HTR-8/SVneo (cell line): ENCODE measurements at places on chromosomes 16 and 17.

GRCh38 chr17:45951941-45952340 is 47.1 kb upstream of the STH start:
- DNase-seq, result no peak

DNA sequence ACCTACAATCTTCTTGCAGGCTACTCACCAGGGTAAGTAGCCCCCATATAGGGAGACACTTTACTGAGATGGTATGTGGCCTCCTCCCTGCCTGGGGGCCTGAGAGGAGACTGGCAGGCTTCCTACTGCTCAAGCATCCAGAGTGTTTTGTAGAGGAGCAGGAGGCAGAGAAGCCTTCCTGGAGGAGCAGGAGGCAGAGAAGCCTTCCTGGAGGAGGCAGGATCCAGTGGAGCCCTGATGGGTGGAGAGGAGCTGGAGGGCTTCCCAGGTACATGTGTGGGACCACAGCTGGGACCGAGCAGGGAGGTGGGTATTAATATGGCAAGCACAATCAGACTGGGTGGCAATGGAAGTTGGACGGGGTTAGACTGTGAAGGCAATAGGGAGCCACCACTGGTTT is 2.1 kb upstream of the ADGRG5 start:
- DNase-seq, result no peak

DNA sequence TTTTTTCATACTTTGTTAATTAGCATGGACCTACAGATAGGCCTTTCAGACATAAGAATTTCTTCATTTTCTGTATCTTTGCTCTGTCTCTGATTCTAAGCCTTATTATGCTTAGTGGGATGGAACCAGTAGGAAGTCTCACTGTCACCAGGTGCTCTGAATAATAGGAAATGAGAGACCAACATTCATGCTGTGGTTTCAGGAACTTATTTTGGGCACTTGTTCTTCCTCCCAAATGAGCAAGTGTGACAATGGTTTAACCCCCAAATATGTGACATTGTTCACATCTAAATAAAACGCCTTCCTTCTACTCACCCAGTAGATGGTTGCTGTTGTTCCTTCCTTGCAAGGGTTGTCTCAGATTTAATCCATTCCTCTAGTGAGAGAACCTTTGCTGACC is 100.2 kb downstream of the SYCE1L start:
- DNase-seq, result no peak

GRCh38 chr16:10362077-10362863 is 23.6 kb upstream of the ATF7IP2 start:
- DNase-seq, result no peak

DNA sequence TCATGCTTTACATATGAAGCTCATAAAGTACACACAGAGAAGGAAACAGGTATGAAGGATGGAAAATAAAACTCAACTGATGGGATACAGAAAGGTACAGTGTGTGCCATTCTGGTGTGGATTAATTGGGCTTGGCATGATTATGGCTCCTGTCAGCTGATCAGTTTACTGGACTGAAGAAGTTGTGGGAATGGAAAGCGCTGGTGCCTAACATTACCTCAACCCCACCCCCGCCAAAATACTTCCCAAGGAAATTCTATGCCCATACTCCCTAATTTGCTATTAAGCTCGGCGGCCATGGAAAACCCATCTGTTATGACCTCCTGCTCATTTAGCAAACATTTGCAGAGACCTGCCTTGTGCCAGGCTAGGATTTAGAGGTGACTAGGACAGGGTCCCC is 16.6 kb upstream of the PMFBP1 start:
- DNase-seq, result no peak

DNA sequence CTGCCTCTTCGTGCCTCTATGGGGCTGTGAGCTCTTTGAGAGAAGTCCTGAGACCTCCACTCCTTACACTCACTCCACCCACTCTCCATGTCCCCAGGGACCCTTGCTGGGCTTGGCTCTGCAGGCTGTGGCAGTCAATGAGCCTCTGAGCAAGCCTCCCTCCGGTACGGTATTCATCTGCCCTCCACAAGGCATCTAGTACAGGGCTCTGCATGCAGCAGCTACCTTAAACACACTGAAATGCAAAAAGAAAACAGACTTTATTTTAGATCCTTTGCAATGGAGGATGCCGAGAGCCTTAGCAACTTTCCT is 38.9 kb upstream of the SMPD3 start:
- no peak for DNase-seq

DNA sequence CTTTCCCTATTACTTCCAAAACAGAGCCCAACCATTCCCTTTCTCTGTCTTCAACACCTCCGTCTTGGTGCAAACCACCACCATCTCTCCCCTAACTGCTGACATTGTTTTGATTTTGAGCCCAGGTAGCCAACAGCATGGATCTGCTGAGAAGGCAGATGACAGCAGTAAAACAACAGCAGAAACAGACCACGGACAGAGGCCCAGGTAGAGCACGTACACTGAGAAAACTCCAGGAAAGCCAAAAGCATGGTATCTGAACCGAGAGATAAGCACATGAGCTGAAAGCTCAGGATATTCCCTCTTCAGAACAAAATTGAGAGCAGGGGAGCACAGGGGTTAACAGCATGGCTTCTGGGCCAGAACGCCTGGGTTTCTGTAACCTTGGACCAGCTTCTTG is 18.9 kb upstream of the MAP3K14 start:
- DNase-seq, result no peak

DNA sequence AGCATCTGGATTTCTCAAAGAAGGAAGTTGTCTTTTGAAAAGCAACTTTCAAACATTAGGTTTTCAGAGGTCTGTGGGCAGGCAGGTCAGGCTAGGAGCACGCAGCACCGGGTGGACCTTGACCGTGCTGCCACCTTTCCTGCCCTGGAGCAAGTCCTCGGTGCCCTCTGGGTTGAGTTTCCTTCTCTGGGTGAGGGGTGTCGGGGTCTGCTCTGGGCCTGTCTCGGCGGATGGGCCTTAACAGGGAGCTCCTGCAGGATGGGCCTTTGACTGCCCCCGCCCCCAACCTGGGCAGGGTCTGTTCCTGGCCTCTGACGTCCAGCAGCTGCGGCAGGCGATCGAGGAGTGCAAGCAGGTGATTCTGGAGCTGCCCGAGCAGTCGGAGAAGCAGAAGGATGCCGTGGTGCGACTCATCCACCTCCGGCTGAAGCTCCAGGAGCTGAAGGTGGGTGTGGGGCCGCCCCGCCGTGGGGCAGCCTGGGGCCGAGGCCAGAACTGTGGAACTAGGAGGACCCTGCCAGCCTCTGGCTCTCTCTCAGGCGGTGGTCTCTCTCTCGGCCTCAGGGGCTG is 8.7 kb downstream of the DEF8 start:
- no peak for DNase-seq

DNA sequence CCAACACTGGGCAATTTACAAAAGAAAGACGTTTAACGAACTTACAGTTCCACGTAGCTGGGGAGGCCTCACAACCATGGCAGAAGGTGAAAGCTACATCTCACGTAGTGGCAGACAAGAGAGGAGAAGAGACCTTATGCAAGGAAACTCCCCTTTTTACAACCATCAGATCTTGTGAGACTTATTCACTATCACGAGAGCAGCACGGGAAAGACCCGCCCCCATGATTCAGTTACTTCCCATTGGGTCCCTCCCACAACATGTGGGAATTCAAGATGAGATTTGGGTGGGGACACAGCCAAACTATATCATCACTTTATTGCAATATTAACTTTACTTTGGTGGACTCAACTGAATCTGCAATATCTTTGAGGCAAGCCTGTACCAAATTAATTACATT is 11.9 kb upstream of the ENGASE start:
- no peak for DNase-seq

- DNase-seq, result no peak
These were observed 1.4 kb upstream of the AMZ2 start for GRCh38 chr17:68246271-68247028.

DNA sequence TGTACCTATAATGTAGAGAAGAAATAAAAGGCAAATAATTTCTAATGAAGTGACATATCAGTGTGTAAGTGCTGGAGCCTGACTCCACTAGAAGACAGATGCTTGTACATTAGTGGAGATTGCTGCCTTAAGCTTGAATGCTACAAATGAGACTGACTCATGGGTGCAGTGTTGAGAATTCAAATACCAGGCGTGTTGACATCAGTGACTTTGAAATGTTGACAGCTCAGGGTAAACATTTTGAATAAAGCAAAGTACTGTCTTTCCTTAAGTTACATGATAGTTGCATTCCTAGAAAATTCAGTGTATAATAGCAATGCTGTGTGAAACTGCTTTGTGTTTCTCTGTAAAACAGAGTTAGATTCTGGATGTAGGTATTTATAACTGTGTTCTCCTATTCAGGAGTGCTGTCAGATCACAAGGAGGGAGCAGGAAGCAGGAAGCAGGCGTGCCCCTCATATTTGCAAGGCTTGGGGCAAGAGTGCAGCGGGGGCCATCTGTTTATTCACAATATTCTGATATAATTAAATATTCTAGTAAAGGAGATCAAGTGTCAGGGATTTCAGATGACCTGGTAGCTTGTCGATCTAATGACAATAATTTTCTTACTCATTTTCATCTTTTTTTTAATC is 119.0 kb downstream of the SPECC1 start:
- no peak for DNase-seq

DNA sequence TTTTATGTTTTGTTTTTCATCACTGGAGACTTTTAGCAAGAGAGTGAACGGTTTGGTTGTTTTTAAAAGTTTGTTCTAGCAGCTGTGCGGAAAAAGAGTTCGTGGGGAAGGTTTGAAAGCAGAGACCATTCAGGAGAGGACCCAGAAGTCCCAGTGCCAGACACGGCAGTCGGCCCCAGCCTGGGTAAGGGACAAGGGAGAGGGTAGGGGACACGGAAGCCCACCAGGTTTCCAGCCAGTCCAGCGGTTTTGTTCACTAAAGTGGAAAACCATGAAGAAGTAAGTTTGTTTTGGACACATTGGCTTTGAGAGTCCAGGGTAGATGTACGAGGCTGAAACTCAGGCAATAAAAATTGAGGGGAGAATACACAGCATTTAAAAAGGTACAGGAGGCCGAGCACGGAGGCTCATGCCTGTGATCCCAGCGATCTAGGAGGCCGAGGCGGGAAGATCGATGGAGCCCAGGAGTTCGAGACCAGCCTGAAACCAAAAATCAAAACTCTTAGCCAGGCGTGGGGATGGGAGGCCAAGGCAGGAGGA is 56.8 kb upstream of the RPH3AL start:
- DNase-seq, result no peak

GRCh38 chr17:82012640-82013295 is 9.9 kb downstream of the CENPX start:
- DNase-seq, result no peak

GRCh38 chr17:7240375-7240774 is 1.1 kb upstream of the PHF23 start:
- no peak for DNase-seq

GRCh38 chr16:82881516-82881915 is 254.7 kb downstream of the CDH13 start:
- DNase-seq, result no peak

- no peak for DNase-seq
These were observed 35.9 kb downstream of the STXBP4 start for GRCh38 chr17:55004484-55004883.

- no peak for DNase-seq
These were observed 33.9 kb downstream of the CYTH1 start for GRCh38 chr17:78748048-78748729.

DNA sequence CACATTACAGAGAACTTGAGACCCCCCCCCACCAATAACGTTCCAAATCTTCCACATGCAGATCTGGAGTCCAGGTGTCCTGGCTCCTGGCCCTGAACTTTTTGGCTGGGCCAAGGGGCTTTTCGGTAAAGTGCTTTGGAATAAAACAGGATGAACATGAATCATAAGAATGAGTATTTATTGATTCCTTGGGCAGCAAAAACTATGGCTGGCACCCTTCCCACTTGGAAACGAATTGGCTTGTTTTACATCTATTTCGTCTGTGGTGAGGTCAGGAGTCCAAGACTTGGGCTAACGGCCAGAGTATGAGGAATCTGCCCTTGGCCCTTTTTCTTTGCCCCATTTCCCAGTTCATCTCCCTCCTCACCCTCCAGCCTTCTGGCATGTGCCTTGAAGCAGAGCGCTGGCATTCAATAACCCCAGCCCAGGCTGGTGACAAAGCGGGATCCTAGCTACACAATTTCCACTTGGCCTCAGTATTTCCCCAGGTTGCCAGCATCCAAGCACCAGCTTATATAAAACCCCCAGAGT is 4.1 kb upstream of the UBTF start:
- DNase-seq, result no peak

DNA sequence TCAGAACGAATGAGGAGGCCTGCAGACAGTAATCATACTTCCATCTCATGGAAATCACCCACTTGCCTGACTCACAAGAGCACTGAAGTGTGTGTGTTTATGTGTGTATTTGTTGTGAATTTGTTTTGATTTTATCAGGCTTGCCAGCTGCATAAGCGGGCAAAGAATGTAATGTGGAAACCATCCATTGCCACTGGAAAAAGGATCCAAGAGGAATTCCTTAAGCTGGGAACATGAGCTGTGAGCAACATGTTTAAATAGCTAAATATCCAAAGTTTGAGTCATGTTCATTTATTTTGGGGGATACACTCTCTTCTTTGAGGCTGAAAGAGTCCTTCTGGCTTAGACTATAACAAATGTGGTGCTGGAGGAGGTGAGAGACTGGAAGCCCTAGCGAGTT is 198.4 kb upstream of the TBX2 start:
- peak; percentile 52 for DNase-seq

DNA sequence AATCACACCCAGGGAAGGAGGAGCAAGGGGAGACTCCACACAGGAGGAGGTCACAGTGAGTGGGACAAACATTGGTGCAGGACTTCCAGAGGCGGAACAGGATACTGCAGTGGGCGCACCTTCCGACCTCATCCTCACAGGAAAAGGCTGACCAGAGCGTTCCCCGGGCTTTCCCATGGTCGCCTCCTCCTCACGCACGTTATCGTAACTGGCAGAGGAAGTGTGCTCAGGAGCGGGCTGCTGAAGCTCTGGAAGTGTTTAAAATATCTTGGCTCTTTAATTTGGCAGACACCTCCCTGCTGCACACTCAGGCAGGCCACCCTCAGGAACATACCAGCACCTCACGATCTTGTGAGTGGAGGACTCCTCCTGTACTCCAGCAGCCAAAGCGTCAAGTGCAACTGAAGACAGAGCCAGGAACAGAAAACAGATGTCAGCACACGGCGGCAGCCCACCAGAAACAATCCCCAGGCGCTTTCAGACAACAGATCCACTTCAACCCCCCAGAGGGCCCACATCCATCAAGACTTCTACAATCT is 17.5 kb downstream of the FANCA start:
- DNase-seq, result no peak

- DNase-seq, result no peak
These were observed 6.8 kb upstream of the CYB5B start for GRCh38 chr16:69417520-69418199.

- no peak for DNase-seq
These were observed 16.6 kb downstream of the TMC6 start for GRCh38 chr17:78111727-78112517.

DNA sequence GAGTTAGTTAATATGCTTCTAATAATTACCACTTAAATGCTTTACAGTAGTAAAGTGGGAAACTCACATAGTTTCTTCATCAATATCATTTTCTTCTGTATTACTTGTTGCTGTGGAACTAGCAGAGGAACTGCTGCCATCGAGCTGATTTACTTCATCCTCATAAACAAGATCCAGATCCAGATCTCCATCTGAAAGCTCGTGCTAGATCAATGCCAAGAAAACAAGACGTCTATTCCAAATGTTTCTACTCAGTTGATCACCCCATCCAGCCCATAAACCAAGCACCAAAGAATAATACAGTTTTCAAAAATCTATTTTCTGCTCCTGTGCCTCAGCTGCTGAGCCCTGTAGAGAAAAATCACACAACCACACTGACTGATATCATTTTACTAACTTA is 59.1 kb downstream of the TRIM37 start:
- DNase-seq, result no peak

GRCh38 chr16:72002619-72003018 is 2.4 kb upstream of the PKD1L3 start:
- no peak for DNase-seq

- DNase-seq, result no peak
These were observed 15.9 kb upstream of the CYTH1 start for GRCh38 chr17:78797691-78798585.
